ENCODE measurements at places on chromosomes 4 and X.

GRCh38 chr4:76714226-76714625, 183.7 kb downstream of the SOWAHB start:
- DNase-seq, result no peak

GRCh38 chr4:53120778-53121177, 245.1 kb downstream of the SCFD2 start:
- DNase-seq, result no peak

GRCh38 chr4:110134269-110134869, 64.0 kb downstream of the ELOVL6 start:
- DNase-seq, result no peak

GRCh38 chrX:36019125-36019524, 99.6 kb downstream of the CFAP47 start:
- no peak for DNase-seq

GRCh38 chrX:14094191-14094590, 64.5 kb upstream of the GEMIN8 start:
- no peak for DNase-seq

- no peak for DNase-seq
These were observed 89.6 kb downstream of the EGF start for GRCh38 chr4:110002326-110002725.

GRCh38 chr4:177220376-177220775, 89.3 kb upstream of the NEIL3 start:
- no peak for DNase-seq

DNA sequence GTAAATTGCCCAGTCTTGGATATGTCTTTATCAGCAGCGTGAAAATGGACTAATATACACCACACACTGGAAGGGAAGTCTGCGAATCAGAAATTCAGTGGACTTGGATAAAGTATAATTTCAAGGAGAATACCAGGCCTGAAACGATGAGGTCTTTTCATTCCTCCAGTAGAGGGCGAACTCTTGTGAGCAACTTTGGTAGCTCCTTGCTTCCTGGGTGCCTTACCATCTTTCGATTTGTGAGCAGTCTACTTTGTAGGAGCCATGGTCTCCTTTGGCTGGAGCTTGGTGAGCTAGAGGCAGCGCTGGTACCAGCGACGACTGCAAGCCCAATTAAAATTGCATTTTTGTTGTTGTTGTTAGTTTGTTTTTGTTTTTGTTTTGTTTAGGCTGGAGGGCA, 791.9 kb downstream of the FAT4 start:
- DNase-seq, result peak; percentile 22

DNA sequence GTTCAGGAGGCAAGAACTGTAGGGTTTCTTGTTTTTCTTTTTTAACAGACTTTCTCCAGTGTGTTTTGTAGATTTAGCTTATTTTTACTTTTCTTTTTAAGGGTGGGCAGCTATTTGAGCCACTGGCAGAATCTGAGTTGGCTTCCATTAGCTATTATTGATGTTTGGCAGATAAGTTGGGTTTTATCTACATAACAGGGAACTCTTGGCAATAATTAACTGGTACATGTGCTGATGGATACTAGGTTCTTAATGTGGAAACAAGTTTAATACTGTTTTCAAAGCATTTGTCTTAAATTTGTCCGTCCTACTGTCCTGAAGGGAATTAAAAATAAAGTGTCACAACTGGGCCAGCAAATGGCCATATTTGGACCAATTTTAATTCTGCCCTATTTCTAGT, 80.5 kb downstream of the PHOX2B start:
- no peak for DNase-seq

- no peak for DNase-seq
These were observed 215.4 kb downstream of the CCNG2 start for GRCh38 chr4:77372375-77372774.

GRCh38 chr4:184500748-184501589, 26.6 kb upstream of the IRF2 start:
- DNase-seq, result no peak

DNA sequence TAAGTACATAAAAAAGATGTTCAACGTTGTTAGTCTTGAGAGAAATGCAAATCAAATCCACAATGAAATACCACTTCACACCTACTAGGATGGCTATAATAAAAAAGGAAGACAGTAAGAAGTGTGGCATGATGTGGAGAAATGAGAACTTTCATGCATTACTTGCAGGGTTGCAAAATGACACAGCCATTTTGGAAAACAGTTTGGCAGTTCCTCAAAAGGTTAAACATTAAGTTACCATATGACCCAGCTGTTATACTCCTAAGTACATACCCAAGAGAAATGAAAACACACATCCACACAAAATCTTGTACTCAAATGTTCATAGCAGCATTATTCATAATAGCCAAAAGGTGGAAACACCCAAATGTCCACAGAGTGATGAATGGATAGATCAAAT, 25.8 kb upstream of the LIMCH1 start:
- no peak for DNase-seq

GRCh38 chrX:85859426-85859825, 187.9 kb downstream of the CHM start:
- DNase-seq, result no peak

DNA sequence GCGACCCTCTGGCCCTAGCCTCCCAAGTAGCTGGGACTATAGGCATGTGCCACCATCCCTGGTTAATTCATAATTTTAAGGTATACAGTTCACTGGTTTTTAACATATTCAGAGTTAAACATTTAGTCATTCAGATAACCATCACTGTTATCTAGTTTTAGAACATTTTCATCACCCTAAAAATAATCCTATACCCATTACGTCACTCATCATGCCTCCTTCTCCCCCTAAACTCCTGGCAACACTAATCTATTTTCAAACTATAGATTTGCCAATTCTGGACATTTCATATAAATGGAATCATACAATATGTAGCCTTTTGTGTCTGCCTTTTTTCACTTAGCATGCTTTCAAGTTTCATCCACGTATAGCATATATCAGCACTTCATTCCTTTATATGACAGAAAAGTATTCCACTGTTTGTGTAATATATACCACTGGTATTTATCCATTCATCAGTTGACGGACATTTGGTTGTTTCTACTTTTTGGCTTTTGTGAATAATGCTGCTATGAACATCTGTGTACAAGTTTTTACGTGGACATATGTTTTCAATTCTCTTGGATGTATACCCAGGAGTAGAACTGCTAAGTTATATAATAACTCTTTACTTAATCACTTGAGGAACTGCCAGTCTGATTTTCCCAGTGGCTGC, 32.0 kb upstream of the RPS3A start:
- no peak for DNase-seq

GRCh38 chr4:28062562-28062961, 1201.9 kb downstream of the STIM2 start:
- no peak for DNase-seq

DNA sequence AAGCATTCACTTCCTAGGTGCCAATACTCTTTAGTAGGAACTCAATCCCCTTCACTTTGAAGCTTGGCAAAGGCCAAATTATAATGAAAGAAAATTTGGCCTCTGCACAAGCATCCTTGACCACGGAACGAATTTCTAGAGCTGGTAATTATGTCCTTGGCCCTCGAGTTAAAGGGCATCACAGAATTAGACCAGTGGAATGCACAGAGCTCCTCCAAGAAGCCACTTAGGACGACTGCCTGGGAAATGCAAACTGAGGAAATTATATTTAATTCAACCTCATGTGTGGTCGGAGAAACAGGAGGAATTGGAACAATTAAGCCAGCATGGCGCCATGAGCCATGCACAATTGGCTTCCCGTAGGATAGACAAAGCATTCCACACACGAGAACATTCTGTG, 59.3 kb downstream of the NLGN4X start:
- DNase-seq, result no peak

DNA sequence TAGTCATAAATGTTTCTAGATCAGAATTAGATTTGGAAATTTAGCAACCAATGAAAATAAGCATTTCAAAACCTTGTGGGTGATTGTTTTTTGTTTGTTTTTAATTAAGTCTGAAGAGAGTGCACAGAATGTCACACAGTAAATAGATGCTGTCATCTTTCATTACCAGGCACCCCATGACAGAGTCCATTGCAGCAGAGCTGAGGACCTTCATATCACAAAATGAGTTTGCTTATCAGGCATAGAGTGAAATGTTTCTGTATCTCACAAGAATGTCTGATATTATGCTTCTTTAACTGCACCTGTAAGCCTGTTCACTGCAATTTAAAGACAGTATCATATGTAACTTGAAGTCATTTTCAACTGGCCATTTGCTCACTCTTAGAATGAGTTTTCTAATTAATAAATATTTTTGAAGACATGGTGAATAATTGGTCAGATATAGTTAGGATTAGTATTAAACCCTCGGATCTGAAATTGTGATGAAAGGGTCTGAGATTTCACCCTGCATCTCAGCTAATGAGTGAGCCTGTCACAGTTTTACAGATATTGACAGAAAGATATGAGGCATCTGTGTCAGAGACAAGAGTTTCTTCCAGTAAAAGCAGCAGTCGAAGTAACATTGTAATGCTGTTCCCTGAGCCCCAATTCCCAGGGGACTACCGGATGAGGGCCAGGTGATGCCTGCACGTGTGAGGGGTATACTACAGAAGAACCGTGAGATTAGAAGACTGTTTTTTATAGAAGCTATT, 416.4 kb downstream of the CCSER1 start:
- no peak for DNase-seq

GRCh38 chr4:68407868-68408190, 39.4 kb upstream of the TMPRSS11E start:
- no peak for DNase-seq

DNA sequence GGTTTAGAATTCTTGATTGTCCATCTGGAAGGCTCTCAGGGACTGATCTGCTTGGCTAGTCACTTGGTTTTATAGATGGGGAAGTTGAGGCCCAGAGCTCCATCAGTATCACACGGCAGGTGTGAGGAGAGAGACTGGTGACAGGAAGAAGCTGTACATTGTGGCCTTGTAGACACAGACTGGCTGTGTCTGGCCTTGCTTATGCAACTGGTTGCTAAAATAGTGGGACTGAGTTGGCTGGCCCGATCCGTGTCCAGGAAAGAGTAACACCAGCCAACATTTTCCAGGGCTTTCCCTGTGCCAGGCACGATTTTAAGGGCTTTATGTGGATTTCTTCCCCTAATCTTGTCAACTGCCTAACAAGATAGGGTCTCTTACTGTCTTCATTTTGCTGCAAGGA, 2.8 kb downstream of the TBC1D14 start:
- DNase-seq, result no peak

- DNase-seq, result no peak
These were observed 44.1 kb downstream of the PPM1K start for GRCh38 chr4:88240297-88240714.

- DNase-seq, result no peak
These were observed 15.1 kb upstream of the H2AZ1 start for GRCh38 chr4:99965173-99965572.

DNA sequence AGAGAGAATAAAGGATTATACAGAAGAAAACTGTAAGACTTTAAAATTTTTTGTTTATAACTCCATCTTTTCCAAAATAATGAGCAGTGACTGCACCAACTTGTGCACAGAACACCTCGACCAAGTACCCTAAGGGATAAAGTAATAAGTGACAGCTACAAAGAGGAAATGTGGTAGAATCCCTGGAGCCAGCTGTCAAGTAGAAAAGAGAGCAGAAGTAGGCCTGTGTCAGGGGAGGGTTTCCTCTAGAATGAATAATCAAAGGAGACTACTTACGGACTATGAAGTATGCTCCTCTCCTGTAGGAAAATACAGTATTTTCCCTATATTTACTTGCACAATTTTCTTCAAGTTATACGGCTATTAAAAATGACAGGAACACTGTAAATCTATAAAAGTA, 1.2 kb downstream of the EIF1AX start:
- DNase-seq, result no peak

GRCh38 chr4:168856312-168856711, 153.7 kb downstream of the CBR4 start:
- no peak for DNase-seq

Data from WTC11 (cell line).